ENCODE measurements at places on chromosomes 12 and 14. TPM values are rescaled to one million over a fixed set of nuclear protein-coding genes. Genes with fewer than 3 reads are reported as not detected.

Gene LTBP2
- total RNA-seq: 973 TPM

Gene INHBC
- total RNA-seq: not detected

Gene SLC6A12
- 1.2 TPM for total RNA-seq

Gene KRT73
- total RNA-seq: not detected

Gene LHX5
- not detected for total RNA-seq

Gene GDF3
- total RNA-seq: not detected

Gene REM2
- total RNA-seq: not detected

Gene GLIPR1L1
- total RNA-seq: not detected

Gene HOXC9
- not detected for total RNA-seq

Measured in thoracic aorta (tissue), 2 donors.